ENCODE measurements at places on chromosomes 1 and 21.

- peak; percentile 17 for DNase-seq
Measured at GRCh38 chr21:45534636-45535331, 7.5 kb downstream of the SLC19A1 start.

- DNase-seq, result no peak
Measured at GRCh38 chr1:119590393-119590792, 57.7 kb downstream of the ZNF697 start.

- DNase-seq, result no peak
Measured at GRCh38 chr1:210648588-210649269, 320.0 kb downstream of the HHAT start.

DNA sequence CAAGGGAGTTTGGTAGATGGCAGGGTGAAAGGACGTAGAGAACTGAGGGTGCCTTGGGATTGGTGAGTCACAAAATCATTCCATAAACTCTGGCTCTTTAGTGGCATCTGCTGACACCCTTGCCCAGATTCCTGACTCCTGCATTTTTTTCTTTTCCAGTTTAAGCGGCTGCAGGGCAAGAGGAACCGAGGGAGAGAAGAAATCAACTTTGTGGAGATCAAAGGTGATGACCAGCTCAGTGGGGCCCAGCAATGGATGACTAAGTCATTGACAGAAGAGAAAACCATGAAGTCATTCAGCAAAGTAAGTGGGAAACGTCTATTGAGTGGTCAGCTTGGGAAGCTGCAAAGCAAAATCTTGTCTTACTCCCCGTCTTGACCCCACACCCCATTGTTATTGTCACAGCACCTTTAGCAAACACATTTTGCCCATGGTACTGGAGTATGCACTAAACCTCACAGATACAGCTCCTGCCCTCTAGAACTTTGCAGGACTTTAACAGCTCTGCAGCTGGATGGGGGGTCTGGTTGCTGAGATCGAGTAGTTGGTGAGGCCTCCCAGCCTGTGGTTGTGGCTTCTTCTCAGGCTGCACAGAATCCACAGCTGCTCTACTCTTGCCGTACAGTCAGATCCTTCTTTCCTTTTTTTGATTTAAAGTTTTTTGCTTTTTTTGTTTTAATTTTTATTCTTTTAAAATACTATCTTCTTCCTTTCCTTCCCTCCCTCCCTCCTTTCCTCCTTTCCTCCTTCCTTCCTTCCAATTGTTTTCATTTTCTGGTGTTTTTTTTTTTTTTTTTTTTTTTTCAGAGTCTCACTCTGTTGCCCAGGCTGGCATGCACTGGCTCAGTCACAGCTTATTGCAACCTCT, 21.9 kb downstream of the SH2D2A start:
- no peak for DNase-seq

DNA sequence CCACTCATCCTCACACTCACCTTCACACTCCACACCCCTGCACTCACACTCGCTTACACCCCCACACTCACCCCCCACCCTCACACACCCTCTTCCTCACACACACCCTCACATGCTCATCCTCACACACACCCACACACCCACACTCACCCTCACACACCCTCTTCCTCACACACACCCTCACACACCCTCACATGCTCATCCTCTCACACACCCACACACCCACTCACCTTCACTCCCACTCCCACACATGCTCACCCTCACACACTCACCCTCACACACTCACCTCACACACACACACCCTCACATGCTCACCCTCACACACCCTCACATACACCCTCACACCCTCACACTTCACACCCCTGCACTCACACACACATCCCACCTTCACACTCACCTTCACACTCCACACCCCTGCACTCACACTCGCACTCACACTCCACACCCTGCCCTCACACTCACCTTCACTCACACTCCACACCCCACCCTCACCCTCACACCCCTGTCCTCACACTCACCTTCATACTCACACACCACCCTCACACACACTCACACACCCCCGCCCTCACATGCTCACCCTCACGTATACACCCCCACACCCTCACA, 42.6 kb upstream of the EDN2 start:
- DNase-seq, result no peak

DNA sequence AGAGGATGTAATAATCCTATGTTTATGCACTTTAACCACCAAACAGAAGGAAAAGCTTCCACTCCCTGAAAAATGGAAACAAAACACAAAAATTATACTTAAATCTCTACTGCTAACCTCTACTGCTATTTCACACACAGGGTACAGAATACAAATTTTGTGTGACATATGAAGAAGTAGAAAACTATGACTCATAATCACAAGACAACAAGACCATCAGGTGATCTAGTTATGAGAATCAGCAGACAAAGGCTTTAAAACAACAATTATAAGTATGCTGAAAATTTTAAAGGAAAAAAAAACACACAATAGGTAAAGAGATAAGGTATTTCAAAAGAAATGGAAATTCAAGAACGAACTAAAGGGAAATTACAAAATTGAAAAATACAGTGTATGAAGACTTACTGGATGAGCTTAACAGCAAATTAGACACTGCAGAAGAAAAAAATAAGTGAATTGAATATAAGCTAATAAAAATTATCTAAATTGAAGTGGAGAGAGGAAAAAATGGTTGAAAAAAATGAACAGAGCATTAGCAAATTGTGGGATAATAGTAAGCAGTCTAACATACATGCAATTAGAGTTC, 13.6 kb upstream of the NAV1 start:
- DNase-seq, result no peak

GRCh38 chr1:59154401-59154800, 142.5 kb upstream of the FGGY start:
- DNase-seq, result no peak

GRCh38 chr1:111596499-111596898, 23.1 kb upstream of the RAP1A start:
- no peak for DNase-seq

GRCh38 chr21:43608225-43608624, 51.1 kb downstream of the HSF2BP start:
- no peak for DNase-seq

DNA sequence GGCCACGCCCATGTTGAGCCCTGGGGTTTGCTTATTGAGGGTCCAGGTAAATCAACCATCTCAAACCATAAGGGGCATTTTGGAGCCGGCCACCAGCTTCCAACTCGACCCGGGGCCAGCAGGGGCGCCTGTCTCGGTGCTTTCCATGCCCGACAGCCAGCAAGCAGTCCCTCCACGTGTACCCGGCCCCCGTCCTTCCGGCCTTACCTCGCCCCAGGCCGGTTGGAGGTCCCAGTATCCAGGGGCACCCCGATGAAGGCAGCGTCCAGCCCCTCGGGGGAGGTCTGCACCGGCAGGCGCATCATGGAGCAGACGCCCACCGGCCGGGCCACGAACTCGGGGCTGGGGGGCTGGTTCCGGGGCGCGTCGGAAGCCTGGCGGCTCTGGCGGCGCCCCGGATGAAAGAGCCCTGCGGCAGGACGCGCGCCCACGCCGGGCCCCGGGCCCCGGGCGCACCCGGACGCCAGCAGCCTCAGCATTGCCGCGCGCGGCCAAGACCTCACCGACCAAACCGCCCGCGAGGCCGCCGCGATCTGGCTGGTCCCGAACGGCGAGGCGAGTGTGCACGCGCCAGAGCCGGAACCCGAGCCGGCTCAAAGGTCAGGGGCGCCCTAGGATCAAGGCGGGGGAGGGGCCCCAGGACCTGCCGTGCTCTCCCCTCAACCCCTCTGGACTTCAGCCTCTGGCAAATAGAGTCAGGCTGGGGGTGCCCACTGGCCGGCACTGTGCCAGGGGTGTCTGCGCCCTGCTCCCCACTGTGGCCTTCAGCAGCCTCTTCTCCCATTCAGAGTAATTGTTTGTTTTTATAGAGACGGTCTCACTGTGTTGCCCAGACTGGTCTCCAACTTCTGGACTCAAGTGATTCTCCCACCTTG, at the start of gene AGMAT:
Gene AGMAT (minus strand): TSS at position 563 of the 875 bp plus-strand sequence. CDS start 84 bp downstream, at position 479.
- no peak for DNase-seq

DNA sequence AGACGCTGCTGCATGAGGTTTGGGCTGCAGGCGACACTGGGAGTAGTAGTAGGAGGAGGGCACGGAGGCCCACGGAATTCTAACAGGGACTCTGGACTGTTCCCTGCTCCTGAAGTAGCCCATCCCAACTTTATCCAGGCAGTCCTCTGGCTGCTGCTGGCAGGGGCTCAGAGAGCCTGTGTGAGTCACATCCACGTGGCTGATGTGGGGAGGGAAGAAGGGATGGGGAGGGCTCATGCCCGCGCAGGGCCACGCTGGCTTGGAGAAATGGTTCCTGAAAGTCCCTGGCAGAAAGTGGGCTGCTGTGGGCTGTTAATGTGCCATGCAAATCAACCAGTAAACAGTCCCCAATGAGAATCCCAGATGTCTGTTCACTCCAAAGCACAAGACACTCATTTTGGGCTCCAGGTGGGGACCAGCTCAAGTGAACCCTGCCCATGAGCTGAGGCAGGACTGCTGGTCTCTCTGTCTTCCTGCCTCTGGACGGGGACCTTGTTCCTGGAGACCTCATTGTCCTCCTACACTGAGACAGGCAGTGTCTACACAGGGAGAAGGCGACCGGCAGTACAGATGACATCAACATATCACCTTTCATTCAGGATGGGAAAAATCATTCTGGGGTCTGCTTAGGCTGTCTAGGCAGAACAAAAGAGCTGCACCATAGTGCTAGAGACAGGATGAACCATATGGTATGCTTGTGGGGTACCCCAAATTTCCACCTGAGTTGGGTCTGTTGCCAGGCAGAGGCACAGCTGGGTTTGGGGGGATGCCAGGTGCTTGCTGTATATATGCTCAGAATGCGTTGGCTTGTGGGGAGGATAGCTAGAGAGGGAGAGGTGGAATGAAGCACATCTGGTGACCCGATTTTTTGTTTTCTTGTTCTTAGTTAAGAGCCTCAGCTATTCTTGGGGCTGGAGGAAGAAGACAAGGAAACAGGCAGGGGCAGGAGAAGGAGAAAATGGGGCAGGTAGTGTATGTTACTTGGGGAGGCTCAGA, 57.9 kb upstream of the FMOD start:
- DNase-seq, result no peak

GRCh38 chr1:246724731-246725095, 504 bp downstream of the SCCPDH start:
- no peak for DNase-seq
